ENCODE measurements at places on chromosomes 2 and 18.

GRCh38 chr2:50004667-50005066, 850.4 kb upstream of the FSHR start:
- DNase-seq, result no peak

DNA sequence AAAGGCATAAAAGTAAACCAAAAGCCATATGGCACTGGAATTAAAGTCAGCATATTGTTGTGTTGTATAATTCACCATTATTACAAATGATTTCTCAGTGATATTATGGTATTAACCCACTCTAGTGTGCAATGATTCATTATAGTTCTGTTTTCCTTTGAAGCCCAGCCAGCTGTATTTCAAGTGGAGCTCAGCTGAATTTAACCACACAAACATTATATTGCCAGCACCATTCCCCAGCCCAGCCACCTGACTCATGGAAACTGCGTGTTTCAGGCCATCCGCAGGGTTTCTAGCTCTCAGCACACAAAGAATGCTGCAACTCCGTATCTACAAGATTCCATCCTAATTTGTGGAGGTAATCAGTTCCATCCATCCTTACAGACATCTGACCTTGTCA, 166.8 kb upstream of the CHAC2 start:
- no peak for DNase-seq

DNA sequence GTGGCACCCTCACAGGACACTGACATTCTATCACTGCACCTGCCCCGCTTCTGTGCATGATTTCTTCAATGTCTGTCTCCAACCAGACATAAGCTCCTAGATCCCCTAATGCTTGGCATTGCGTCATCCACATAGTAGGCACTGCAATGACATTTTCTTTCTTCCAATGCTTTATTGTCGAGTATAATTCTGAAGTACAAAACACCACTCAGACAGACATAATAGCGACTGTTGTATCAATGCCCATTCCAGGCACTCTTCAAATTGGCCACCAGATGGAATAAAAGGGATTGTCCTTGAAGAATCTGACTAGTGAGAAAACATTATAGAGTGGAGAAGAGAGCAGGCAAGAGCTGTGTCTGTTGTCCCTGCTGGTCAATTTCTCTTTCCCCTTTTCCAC, 89.0 kb downstream of the LPIN1 start:
- peak; percentile 17 for DNase-seq

GRCh38 chr2:111618226-111618977, 265.6 kb downstream of the ANAPC1 start:
- DNase-seq, result no peak

DNA sequence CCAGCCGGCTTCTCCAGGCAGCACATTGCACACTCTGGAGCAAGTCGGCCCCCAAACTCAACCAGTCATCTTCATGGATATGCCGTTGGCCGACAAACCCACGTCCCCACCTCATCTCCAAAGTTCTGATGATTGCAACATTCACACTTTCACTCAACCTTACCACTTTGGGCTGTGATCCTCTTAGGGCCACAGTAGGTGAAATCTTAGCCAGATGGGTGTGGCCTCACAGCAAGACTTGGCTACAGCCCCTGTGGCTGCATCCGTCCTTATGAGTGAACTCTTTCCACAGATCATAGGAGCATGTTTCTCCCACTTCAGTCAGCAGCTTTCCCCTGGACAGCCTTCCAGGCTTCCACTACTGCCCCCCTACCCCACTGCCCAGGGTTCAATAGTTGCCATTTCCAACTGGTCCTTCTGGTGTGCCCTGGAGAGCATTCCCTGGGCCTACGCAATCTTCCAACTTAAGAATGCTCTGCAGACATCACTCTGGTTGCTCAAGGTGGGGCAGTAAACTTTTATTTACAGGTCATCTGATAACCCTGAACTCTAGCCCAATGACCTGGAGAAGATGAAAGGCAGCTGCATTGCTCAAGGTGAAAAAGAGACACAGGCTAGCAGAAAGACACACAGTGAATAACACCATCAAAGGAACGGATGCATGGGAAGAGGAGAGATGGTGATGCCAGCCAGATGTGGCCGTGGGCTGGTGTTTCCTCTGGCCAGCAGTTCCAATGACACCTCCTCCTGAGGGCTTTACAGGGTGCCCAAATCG, 34.5 kb downstream of the ARL4C start:
- no peak for DNase-seq

DNA sequence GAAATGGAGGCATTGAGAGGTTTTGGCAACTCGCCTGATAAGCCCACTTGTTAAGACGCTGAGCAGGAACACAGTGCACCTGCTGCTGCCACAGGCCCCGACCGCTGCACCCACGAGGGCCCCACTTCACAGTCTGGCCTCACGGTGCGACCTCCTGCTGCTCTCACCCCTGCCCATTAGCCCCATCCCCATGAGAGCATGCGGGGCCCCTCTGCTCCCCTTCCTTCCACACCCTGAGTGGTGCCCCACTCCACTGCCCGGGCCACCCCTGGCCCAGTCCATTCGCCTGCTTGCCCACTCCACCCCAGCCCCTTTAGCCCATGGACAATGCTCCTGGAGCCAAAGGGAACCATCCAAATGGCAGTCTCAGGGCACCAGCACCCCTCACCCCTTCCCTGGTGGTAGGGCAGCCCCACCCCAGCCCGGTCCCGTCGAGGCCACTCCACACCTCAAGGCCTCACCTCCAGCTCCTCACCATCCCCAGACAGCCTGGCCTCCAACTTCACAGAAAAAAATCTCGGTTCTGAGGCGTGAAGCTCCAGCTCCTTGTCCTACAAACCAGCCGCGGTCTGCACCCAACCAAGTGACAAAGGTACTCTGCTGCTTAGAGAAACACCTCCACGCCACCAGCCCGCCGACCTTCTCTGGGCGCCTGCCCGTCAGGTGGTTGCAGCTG, 6.7 kb upstream of the GPR55 start:
- DNase-seq, result no peak

GRCh38 chr18:21747764-21748693, 7.4 kb downstream of the MIB1 start:
- no peak for DNase-seq

- DNase-seq, result no peak
Measured at GRCh38 chr2:236348976-236349375, 84.8 kb upstream of the ASB18 start.

DNA sequence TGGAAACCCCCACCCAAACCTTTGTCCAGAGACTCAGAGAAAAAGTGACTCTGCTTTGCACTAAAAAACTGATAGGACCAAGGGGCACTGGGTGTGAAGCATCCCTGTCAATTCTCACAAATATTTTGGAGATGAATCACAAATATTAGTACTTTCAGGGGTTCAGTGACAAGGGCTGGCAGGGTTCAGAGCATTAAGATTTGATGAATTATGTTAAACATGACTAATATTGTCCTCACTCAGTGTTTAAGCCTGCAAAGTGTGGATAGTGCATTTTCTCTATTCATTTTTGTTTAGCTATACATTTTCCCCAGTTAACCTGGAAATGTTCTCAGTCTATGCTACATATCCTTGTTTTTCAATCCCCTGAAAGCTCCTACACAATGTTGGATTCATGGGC, 65.3 kb upstream of the CCDC68 start:
- no peak for DNase-seq

DNA sequence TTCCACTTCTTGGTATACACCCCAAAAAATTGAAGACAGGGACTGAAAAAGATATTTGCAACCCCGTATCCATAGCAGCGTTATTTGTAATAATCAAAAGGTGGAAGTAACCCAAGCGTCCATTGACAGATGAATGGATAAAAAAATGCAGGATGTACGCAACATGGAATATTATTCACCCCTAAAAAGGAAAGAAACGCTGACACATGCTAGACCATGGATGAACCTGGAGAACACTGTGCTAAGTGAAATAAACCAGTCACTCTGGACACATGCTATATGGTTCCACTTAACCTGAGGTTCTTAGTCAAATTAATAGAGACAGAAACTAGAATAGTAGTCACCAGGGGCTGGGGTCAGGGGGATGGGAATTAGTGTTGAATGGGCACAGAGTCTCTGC, 38.6 kb upstream of the PRLH start:
- no peak for DNase-seq

DNA sequence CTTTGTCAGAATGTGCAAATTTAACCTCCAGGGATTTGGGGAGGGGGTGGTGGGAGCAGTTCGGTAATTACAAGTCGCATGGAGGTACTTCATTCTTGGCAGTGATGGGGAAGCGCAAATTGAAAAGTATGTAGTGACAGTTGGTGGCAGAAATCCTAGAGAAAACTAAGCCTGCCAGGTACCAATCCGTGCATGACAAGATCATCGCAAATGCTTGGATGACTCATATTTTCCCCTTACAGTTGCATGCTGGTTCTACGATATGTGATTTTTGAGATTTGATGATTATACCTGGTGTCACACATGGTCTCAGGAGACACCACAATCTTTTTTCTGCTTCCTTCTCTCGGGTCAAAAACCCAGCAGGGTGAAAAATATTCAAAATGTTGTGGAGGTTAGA, 479.7 kb upstream of the ID2 start:
- DNase-seq, result no peak

GRCh38 chr2:99659874-99660273, 170.1 kb upstream of the REV1 start:
- no peak for DNase-seq

DNA sequence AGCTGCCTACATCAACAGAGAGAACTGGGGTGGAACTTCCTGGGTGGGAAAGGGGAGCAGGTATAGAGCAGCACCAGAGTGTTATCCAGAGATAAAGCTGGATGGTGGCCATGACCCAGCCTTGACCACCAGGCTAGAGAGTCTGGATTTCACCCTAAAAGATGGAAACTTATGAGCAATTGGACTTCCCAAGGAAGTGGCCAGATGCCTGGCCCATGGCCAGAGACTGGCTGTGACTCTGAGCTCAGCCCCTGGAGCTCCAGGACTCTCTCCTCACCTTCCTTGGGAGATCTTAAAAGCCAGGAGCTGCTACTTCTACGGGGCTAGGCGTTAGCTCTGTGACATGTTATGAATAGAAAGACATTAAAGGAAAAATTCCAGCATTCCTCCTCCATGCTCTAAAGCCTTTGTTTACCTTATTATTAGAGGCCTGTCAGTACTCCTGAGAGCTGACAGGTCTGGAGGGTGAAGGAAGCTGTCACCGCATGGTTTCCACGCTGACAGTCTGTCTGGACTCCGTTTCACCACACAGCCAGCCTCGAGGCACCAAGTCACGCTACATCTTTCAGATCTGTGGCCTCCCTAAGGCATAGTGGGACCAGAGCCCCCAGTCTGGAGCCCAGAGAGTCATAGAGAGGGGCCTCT, 260.0 kb upstream of the SIX2 start:
- DNase-seq, result no peak

GRCh38 chr2:28394997-28395333, 2.3 kb downstream of the FOSL2 start:
- DNase-seq, result no peak

GRCh38 chr2:74021407-74021755, 36.7 kb downstream of the TET3 start:
- no peak for DNase-seq

DNA sequence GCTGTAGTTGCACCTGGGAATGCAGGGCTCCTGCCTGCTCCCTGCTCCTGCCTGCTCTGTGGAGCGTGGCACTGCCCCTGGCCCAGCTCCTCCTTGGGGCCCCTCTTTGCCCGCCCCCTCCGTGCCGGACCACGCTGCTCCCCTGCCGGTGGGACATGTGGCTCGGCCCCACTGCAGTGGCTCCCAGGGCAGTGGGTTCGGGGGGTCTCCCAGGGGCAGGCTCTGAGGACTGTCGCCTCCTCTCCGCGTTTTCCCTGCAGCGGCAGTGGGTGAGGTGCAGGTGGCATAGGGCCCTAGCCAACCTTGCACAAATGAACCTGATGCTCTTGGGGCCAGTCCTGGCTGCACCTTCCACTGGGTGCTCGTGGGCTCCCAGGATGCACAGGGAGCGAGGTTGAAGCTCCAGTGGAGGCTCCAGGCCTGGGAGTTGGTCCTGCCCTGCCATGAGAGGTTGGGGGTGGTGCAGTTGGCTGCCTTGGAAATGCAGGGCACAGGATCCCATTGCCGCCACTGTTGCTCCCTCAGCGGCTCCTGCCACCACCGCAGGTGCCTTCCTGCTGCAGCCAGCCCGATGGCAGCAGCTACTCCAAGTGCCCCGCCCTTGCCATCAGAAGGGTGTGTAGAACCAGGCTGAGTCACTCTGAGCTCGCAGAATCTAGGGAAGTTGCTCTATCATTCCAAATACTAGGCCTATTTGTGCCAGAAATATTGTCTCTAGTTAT, 313.1 kb upstream of the SYT4 start:
- DNase-seq, result no peak

DNA sequence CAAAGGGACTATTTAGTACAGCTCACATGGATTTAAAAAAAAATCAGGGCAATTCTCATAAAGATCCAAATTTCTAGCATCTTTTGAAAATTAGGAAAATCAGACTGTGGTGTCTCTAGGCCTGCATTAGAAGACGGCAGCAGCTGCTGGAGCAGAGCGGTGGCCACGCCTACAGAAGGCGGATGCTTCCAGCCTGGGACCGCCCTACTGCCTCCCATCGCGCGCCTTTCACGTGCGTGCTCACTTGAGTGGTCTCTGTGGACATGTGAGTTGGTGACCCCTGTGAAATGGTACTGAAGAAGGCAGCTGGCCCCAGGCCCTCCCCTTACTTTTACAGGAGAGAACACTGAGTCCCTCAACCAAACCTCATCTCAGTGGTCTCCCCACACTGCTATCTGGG, 15.2 kb upstream of the ZFP36L2 start:
- DNase-seq, result no peak

GRCh38 chr18:74589021-74589420, 8.6 kb upstream of the ZNF407 start:
- no peak for DNase-seq

DNA sequence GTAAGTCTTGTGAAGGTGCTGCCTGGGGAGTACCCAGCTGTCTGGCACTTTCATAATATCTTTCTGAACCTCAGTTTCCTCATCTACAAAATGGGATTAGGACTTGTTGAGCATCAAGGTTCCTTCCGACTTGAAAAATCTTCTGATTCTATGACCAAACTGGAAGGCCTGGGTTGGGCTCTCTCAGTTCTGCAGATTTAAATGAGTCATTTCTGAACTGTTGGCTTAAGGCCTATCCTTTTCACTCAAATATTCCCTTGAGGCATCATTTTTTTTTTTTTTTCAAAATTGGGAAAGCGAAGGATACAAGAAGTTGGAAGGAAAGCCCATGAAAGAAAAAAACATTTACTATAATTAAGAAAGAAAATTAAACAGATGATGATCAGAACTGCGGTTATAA, 40.8 kb upstream of the CYP1B1 start:
- no peak for DNase-seq

GRCh38 chr2:191405546-191405945, 160.3 kb downstream of the MYO1B start:
- DNase-seq, result no peak
